NCI-H1092 treated with DMSO at 0.1 percent for 48 hours (cell line): ENCODE measurements at places on chromosomes 5 and 9.

DNA sequence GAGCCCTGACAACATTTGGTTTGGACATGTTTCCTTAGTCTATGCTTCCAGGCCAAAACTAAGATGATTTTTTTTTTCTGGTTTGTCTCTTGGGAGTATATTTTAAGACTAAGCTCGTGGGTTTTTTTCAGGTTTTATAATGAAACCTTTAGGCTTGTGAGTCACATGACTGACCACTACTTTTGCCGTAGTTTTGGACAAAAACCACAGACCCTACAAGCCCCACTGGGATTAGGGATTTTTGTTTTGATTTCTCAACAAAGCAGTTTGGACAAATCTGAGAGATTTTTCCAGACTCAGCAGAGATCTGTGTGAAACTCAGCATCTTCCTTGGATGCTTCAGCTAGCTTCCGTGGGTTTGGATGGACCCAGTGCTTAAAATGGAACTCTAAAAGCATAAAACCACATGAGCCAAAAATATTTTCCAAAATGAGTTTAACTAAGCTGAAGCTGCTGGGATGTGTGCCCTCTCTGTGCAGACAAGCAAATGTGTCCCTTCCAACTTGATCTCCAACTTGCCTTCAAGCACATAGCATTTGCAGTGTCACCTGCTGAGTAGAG is 70.3 kb upstream of the SMIM15 start:
- no peak for DNase-seq

GRCh38 chr9:221989-222776 is 7.5 kb downstream of the DOCK8 start:
- DNase-seq, result no peak

- no peak for DNase-seq
Observed at GRCh38 chr5:124044613-124045012, 532.6 kb downstream of the CSNK1G3 start.

- no peak for DNase-seq
Observed at GRCh38 chr9:115235221-115235620, 117.3 kb upstream of the TNC start.

DNA sequence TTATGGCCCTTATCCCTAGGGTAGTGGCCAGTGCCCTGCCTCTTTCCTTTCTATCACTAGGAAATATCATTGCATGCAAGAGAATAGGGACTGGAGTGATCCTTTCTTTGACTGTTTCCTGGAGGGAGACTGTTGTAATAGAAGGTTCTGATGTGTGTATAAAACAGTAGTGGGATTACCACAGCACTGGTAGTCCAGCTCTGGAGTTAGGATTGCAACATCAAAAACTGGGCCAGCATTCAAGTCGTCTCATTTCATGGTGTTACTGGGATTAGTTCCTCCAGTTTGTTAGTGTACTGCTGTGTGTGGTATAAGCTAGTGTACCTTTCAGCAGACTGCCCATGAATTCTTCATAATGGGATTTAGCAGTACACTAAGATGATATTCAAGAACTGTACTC is 45.8 kb downstream of the KIAA1958 start:
- DNase-seq, result no peak

- no peak for DNase-seq
Observed at GRCh38 chr9:6818292-6818922, 60.6 kb downstream of the KDM4C start.

DNA sequence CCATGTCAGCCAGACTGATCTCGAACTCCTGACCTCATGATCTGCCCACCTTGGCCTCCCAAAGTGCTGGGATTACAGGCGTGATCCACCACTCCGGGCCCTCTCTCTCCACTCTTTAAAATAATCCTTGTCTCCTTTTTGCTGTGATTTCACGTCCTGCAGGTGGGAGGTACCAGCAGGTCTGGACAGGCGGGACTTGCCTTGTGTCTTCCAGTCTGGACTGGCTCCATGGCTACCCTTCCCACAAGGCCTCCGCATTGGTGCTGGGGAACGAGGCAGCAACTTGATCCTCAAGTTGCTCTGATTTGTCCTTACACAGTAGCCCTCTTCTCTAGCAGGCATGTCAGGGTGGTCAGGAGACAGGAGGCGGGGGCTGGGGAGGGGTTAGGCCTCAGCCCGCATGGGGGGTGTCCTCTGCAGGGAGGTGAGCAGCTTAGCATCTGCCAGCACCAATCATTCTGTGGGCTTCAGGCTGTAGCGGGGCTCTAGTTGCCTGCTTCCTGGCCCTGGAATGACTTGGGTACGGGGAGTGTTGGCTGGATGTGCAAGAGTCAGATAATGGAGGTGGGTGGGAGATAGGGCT is 54.3 kb downstream of the TENT4A start:
- DNase-seq, result no peak

DNA sequence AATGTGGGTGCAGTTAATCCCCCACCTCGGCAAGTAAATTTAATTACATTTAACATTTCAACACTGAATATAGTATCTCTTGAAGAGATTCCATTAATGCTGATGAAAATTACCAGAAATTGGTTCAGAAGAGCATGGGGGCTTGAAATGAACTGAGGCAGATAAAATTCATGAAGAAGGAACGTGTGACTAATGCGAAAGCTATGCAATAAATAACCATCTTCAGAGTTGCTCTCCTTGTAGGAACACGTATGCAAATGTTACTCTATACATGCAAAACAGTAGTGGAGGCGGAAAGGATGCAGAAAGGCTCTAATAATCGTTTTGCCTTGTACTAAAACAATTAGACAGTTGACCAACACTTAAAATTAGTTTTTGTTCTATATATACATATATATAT is 320.2 kb downstream of the CTNND2 start:
- no peak for DNase-seq

- DNase-seq, result no peak
Observed at GRCh38 chr9:70043689-70044489, at the start of gene MAMDC2. MAMDC2 (plus strand) TSS chr9:70043848; CDS start chr9:70044198, 350 bp downstream.

GRCh38 chr5:133203317-133204305 is 151.8 kb downstream of the HSPA4 start:
- DNase-seq, result no peak

- no peak for DNase-seq
Observed at GRCh38 chr9:108191065-108191464, 664.7 kb downstream of the ACTL7B start.

- DNase-seq, result no peak
Observed at GRCh38 chr5:132456296-132456986, 34.1 kb downstream of the IRF1 start.

DNA sequence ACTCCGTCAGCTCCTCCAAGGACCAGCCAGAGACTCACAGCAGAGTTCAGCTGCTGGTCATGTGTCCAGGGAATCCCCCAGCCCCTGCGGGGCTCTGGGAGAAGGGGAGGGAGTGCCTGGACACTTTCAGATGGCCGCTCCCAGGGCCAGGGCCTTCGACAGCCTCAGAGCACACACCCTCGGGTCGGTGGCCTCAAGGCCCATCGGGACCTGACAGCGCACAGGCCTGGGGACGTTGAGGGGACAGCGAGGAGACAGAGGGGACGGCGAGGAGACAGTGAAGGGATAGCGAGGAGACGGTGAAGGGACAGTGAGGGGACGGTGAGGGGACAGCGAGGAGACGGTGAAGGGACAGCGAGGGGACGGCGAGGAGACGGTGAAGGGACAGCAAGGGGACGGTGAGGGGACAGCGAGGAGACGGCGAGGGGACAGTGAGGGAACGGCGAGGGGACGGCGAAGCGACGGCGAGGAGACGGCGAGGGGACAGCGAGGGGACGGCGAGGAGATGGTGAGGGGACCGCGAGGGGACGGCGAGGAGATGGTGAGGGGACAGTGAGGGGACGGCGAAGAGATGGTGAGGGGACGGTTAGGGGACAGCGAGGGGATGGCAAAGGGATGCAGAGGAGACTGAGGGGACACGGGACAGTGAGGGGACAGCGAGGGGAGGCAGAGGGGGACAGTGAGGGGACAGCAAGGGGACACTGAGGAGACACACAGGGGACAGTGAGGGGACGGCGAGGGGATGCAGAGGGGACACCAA is 47.3 kb downstream of the SLC12A7 start:
- no peak for DNase-seq

- no peak for DNase-seq
Observed at GRCh38 chr5:139893873-139894272, 98.3 kb downstream of the PSD2 start.

DNA sequence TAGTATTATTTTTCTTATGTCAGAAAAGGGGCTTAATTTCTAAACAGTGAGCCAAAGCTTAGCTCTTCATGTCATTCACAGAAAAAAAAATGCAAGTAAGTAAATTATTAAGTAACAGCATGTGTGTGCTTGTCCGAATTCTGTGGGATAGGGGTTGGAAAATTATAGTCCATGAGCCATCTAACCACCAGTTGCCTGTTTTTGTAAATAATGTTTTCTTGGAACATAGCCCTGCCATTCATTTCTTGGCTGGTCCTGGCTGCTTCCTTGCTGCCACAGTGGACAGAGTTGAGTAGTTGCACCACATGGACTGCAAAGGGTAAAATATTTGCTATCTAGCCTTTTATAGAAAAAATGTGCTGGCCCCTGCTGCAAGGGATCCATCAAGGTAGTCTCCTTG is 513.7 kb upstream of the WWC1 start:
- no peak for DNase-seq

GRCh38 chr5:143693651-143694252 is 118.2 kb upstream of the HMHB1 start:
- DNase-seq, result no peak

GRCh38 chr9:21265421-21266189 is 25.8 kb upstream of the IFNA14 start:
- DNase-seq, result no peak

DNA sequence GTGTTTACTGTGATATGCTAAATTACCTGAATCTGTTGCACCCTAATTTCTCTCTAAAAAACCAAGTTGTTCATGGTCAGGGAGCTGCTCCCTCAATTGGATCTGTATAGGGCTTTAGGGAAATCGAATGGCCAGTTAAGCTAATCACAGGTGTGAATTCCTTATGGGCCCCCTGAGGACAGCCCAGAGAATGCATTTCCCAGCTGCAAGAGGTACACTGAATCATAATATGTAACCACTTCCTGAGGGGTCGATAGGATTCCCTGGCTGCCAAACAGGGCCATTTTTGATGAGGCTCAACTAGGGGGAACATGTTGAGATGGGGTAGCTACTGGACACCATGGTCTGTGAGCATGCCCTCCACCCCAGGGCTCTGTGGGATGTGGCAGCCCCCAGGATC is 478.6 kb downstream of the CCDC171 start:
- no peak for DNase-seq

DNA sequence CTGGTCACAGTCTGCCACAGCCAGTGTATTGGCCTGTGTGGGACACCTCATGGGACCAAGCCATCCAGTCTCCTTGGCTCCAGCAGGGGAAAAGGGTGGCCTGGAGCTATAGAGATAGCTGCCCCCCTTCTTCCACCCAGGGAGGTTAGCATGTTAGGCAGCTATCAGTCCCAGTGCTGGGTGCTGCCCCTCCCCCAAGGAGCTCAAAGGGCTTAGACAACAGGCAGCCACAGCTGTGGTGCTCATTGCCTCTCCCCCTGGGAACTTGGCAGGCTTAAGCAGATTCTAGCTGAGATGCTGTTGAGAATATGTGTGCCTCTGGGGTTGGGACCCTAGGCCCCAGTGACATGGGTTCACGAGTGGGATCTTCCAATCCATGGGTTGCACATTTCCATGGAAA is 226.0 kb upstream of the PTGER4 start:
- no peak for DNase-seq

GRCh38 chr9:108783326-108783725 is 72.5 kb downstream of the ACTL7B start:
- no peak for DNase-seq

GRCh38 chr5:138538943-138539627 is 4.0 kb downstream of the ETF1 start:
- no peak for DNase-seq

DNA sequence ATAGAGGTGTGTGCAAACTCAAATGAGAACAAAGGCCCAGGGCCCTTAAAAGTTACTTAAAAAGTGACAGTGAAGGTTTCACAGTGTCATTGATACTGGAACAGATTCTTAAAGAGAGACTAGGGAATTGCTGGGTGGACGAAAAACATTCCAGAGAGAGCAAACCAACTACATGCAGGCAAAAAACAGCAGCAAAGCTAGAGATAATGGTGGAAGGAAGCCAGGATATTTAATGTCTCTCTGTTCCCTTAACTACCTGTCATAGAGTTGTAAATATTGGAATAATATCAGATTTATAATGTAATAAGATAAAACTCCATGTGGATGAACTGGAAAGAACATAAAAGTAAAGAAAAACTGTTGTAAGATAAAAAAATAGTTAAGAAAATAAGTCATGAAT is 508.6 kb downstream of the TAF11L14 start:
- DNase-seq, result no peak

GRCh38 chr5:174567506-174568141 is 156.8 kb upstream of the MSX2 start:
- DNase-seq, result no peak

DNA sequence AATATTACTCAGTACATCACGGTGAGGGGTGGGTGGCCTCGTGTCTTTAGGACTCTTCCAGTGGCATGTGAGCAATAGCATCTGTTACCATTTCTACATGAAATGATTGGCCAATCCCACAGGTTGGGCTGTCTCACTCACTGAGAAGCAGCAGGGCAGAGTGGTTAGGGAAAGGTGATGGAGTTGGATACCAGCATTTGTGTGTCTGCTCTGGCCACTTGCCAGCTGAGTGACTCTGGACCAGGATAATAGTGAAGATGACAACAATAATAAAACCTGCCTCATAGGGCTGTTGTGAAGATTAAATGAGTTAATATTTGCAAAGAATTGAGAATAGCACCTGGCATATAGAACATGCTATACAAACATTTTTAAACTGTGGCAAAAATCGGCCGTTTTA is 42.0 kb downstream of the IQGAP2 start:
- DNase-seq, result no peak

DNA sequence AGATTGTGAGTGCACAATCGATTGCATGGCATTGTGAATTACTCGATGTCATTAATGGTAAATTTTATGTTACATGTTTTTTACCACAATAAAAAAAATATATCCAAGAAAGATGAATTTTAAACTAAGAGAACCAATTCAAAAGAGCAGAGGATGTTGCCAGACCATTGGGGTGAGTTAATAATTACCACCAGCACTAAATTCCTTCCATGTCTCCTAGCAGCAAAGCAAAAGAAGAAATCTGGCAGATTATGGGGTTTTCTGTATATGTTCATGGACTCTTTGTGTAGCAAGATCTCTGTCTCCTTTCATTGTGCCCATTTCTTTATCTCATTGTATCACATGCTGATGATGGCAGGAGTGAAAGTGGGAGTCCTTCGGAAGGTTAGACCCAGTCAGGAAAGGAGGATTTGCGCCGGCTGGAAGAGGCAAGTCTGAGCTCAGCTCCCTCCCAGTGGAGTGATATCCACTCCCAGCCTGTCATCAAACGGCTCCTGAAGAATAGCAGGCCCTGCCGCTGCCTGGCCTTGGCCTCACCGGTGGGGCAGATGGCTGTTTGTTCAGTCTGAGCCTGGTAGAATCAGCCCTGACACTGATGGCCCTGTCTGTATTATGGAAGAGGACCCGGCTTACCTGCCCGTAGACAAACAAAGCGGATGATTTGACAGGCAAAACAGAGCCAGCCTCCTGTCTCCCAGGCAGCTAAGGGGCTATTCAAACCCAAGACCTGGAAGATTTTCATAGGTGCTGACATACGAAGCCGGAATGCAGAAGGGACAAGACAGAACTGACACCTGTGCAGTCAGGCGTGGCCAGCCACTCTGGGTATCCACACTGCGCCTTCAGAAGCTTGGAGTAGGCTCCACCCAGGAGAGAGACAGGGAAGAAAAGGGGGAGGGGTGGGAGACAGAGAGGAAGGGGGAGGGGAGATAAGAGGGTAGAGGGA is 21.9 kb upstream of the FOXE1 start:
- DNase-seq, result no peak

- no peak for DNase-seq
Observed at GRCh38 chr5:180472269-180472668, 21.9 kb upstream of the CNOT6 start.
